ENCODE measurements at places on chromosomes 2 and 18. TPM values are rescaled to one million over a fixed set of nuclear protein-coding genes. Genes with fewer than 3 reads are reported as not detected.

- DNase-seq, result no peak
- H3K27me3 ChIP-seq, result no peaks in the 10 kb centered on the region
- no peak overlapping the region for H3K27ac ChIP-seq
- H3K4me3 ChIP-seq, result no peak overlapping the region
- peaks cover 70% of the 10 kb centered on the region for H3K4me1 ChIP-seq
These were observed 3.9 kb downstream of the SLC35F6 start for GRCh38 chr2:26767894-26768487.

TEX44 gene
- not detected for total RNA-seq

- no peaks in the 10 kb centered on the region for H3K36me3 ChIP-seq
- no peaks in the 10 kb centered on the region for H3K27me3 ChIP-seq
- peaks cover 65% of the 10 kb centered on the region for H3K4me1 ChIP-seq
- no peak for DNase-seq
These were observed 58.5 kb downstream of the ROCK1 start for GRCh38 chr18:21053127-21053526.

DNA sequence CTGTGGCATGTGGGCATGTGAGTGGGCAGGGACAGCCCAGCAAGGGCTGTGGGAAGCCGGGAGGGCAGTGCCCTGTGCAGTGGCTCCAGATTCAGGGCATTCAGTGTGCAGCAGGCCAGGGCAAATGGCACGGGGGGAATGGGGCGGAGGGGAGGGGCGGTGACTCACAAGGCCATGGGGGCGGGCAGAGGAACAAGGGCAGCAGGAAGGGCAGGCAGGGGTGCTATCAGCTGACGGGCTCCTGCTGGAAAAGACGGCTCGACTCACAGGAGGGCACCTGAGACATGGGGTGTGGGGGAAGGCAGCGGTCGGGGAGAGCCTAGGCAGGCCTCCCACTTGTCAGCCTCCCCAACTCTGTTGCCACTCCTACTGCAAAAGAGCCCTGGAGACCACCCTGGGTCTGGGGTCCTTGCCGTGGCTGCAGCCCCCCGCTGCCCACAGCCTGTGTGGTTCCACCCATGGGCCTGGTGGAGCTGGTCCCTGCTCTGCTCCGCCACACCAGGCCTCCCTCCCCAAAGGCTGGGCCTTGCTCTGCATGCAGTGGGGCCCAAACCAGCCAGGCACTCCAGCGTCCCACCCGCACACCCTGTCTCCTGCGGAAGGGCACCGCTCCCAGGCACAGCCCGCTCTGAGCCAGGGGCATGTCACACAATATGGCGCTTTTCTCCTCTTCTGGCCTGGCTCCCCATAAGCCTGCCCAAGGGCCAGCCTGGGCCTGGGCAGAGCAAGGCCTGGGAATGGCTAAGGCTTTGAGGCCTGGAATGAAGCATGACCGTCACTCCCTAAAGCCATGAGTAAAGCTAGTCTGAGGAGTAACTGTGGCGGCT lies 25.9 kb downstream of the HS6ST1 start:
- no peaks in the 10 kb centered on the region for H3K4me1 ChIP-seq
- no peaks in the 10 kb centered on the region for H3K27me3 ChIP-seq
- no peak overlapping the region for H3K27ac ChIP-seq
- no peak overlapping the region for H3K4me3 ChIP-seq
- no peak for DNase-seq

BOLL gene
- not detected for total RNA-seq

- H3K27me3 ChIP-seq, result no peaks in the 10 kb centered on the region
- no peaks in the 10 kb centered on the region for H3K4me1 ChIP-seq
- no peak overlapping the region for H3K4me3 ChIP-seq
- DNase-seq, result no peak
- no peaks in the 10 kb centered on the region for H3K36me3 ChIP-seq
- no peak overlapping the region for H3K27ac ChIP-seq
These were observed 124.9 kb downstream of the CSRNP3 start for GRCh38 chr2:165594231-165594934.

- H3K27me3 ChIP-seq, result no peaks in the 10 kb centered on the region
- H3K27ac ChIP-seq, result peak overlapping the region; percentile 66
- peak overlapping the region; percentile 87 for H3K4me3 ChIP-seq
These were observed 999 bp downstream of the INSIG2 start for GRCh38 chr2:118089139-118089800.

HOXD8 gene
- total RNA-seq, result not detected

- no peaks in the 10 kb centered on the region for H3K36me3 ChIP-seq
- H3K27me3 ChIP-seq, result no peaks in the 10 kb centered on the region
- H3K4me1 ChIP-seq, result no peaks in the 10 kb centered on the region
- H3K27ac ChIP-seq, result no peak overlapping the region
These were observed 856.3 kb downstream of the SUCLG1 start for GRCh38 chr2:83602753-83603152.

GPR75 gene
- total RNA-seq, result 3.1 TPM
